ENCODE measurements at places on chromosomes 4 and X. TPM values are rescaled to one million over a fixed set of nuclear protein-coding genes. Genes with fewer than 3 reads are reported as not detected.

The PAGE1 gene
- total RNA-seq: not detected

The ING2 gene
- total RNA-seq: 9.7 TPM

The SLITRK4 gene
- total RNA-seq: not detected

GRCh38 chr4:156729416-156729815, 242.2 kb downstream of the PDGFC start:
- H3K27ac ChIP-seq: no peak overlapping the region
- H3K4me1 ChIP-seq: no peaks in the 10 kb centered on the region
- no peaks in the 10 kb centered on the region for H3K27me3 ChIP-seq
- H3K4me3 ChIP-seq: no peak overlapping the region
- DNase-seq: no peak

GRCh38 chr4:118848901-118849300, 13.0 kb upstream of the SEC24D start:
- no peak overlapping the region for H3K27ac ChIP-seq
- no peak for DNase-seq
- H3K27me3 ChIP-seq: no peaks in the 10 kb centered on the region
- peaks cover 3% of the 10 kb centered on the region for H3K4me1 ChIP-seq

- H3K4me1 ChIP-seq: peaks cover 12% of the 10 kb centered on the region
- H3K4me3 ChIP-seq: no peak overlapping the region
- peaks cover 1% of the 10 kb centered on the region for H3K27me3 ChIP-seq
- DNase-seq: no peak
- H3K36me3 ChIP-seq: no peaks in the 10 kb centered on the region
Measured at GRCh38 chrX:68935362-68935761, 106.5 kb downstream of the EFNB1 start.

GRCh38 chrX:14290335-14290734, 239.0 kb upstream of the GLRA2 start:
- no peaks in the 10 kb centered on the region for H3K27me3 ChIP-seq
- H3K4me3 ChIP-seq: no peak overlapping the region

Data from IMR-90 (cell line).